Cortex of kidney (tissue), 1 donor: ENCODE measurements at places on chromosomes 1 and 21.

DNA sequence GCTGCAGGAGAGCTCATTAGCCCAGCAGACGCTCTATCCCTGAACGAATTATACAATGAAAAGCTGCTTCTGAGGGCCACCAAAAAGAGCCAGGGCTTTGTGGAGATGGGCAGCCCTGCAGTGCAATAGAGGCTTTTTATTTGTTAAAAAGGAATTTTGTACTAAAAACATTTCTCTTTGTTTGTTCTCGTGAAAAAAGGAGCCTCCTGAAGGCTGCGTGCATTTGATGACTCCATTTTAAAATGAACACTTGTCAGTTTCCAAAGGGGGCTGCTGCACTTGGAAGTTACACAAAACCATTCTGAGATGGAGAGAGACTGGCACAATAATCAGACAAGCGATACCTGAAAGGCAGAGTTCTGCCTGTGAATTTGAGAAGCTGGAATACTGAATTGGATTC lies 202.8 kb downstream of the NTNG1 start:
- no peak for DNase-seq

DNA sequence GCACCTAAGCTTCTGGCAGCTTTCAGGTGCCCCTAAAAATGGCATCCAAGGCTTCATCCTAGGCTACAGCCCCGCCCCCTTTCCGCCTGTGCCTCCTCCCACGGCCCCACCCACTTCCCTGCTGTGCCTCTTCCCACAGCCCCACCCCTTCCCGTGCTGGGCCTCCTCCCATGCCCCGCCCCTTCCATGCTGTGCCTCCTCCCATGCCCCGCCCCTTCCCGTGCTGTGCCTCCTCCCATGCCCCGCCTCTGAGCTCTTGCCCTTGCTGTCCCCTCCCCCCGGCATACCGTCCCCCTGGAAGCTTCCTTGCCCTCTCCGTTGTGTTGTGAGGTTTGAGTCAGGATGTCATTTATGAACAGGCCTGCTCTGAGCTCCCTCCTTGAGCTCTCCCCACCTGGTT lies 228.5 kb upstream of the AJAP1 start:
- no peak for DNase-seq

DNA sequence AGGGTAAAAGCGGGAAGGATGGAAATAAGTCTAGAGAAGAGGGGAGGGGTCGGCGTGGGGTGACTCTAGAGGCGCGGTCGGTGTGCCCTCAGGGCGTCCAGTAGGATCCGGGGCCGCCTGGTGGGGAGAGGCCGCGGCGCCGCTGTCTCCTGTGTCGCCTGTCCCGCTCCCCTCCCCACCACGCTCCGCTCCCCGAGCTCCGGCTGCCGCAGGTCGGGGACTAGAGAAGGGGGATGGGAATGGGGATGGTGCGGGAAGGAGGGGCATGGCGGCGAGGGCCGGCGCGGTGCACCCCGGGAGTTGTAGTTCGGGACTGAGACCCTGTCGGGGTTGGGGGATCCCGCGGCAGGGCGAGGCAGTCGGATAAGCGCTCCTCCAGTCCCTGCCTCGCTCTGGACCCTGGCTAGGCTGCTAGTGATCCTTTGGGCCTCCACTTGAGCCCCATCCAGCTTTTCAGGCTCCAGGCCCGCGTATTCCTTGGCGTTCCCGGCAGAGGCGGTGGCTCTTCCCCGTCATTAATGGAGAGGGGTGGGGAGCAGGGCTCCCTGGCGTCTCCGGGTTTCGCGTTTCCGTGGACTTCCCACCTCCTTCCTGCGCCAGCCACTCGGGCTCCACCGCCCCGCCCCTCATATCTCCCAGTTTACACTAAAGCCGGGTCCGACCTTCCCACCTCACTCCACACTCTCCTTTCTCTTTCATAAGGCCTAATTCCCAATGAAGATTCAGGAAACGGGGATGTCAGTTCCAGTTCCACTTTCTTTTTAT lies at the start of gene ENTREP3:
Gene ENTREP3 (minus strand): TSS at position 241 of the 765 bp plus-strand sequence. CDS start 606 bp downstream, outside the sequence.
- no peak for DNase-seq

GRCh38 chr1:21773585-21773984 lies 9.4 kb downstream of the USP48 start:
- DNase-seq = no peak

DNA sequence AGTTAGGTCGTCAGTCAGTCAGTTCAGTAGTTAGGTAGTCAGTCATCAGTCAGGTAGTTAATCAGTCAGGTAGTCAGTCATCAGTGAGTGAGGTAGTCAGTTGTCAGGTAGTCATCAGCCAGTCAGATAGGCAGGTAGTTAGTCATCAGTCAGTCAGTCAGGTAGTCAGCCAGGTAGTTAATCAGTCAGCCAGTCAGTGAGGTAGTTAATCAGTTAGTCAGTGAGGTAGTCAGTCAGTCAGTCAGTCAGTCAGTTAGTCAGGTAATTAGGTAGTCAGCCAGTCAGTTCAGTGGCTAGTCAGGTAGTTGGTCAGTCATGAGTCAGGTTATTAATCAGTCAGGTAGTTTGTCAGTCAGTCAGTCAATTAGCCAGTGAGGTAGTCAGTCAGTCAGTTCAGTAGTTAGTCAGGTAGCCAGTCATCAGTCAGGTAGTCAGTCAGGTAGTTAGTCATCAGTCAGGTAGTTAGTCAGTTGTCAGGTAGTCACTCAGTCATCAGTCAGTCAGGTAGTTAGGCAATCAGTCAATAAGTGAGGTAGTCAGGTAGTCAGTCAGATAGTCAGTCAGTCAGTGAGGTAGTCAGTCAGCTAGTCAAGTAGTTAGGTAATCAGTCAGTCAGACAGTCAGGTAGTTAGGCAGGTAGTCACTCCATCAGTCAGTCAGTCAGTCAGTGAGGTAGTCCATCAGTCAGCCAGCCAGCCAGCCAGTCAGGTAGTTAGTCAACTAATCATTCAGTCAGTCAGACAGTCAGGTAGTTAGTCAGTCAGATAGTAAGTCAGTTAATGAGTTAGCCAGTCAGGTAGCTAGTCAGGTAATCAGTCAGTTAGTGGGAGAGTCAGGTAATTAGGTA lies 16.2 kb downstream of the KRTAP10-1 start:
- no peak for DNase-seq

DNA sequence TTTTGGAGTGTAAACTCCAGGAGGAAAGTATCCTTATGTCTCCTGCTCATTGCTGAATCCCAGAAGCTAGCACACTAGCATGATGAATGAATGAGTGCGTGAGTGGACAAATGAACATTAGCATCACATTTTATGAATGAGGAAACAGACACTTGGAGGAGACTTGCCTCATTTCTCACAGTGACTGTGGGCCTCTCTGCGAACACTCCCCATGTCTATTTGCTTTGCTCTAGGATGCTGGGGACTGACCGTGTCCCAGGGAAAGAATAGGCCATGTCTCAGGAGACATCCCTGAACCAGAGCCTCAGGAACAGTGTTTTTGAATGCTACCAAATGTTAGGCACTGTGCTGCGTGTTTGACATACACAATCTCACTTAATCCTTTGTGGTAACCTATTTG lies 140.9 kb downstream of the OMA1 start:
- no peak for DNase-seq

- no peak for DNase-seq
Measured at GRCh38 chr1:186839041-186839400, 10.3 kb downstream of the PLA2G4A start.

- no peak for DNase-seq
Measured at GRCh38 chr1:210376836-210377372, 48.2 kb downstream of the HHAT start.

- DNase-seq = no peak
Measured at GRCh38 chr1:201648907-201649721, 110.2 kb downstream of the NAV1 start.

DNA sequence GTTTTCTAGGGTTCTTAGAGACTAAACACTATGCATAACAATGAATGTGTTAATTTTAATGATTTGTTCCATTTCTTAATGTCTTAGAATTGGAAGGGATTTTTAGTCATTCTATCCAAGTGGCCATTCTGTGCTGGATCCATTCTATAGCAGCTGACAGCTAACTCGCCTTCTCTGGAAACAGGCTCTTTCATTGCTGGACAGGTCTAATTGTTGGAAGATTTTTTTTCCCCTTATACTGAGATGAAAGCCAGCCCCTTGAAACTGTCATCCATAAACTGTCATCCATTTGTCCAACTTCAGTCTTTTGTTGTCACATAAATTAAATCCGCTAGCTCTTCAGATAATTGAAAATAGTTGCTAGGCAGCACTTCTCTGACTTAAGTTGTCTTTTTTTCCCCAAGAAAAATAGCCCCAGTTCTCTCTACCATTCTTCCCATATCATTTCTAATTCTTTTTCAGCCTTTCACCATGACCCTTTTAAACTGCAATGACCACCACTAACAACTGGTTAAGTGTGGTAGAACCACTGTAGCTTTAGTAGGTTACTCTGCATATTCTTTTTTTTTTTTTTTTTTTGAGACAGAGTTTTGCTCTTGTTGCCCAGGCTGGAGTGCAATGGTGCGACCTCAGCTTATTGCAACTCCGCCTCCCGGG lies 19.7 kb downstream of the AK4 start:
- no peak for DNase-seq

GRCh38 chr1:104765085-104765484 lies 1015.4 kb downstream of the AMY1C start:
- no peak for DNase-seq

GRCh38 chr1:7613106-7613850 lies 157.8 kb upstream of the VAMP3 start:
- no peak for DNase-seq

- no peak for DNase-seq
Measured at GRCh38 chr1:213297021-213297420, 246.0 kb downstream of the RPS6KC1 start.

GRCh38 chr1:207649210-207649753 lies 4.3 kb downstream of the CR1L start:
- no peak for DNase-seq

GRCh38 chr1:235855811-235856429 lies 10.8 kb downstream of the LYST start:
- no peak for DNase-seq

DNA sequence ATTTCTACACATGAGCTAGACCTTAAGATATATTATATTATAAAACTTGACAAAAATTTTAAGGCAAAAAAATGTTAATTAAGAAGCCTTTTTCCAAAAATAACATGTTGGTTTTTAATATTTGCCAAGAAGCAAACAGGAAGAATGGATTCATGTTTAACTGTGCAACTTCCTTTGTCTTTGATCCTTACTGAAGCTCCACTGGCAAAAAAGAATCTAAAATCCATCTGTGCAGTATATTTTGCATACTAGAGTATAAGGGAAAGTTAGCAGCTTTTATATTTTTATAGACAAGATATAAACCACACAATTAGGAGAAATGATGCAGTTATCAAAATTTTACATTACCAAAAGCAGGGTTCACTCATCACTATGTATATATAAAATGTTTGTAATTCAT lies 76.9 kb upstream of the RGS18 start:
- DNase-seq = no peak

DNA sequence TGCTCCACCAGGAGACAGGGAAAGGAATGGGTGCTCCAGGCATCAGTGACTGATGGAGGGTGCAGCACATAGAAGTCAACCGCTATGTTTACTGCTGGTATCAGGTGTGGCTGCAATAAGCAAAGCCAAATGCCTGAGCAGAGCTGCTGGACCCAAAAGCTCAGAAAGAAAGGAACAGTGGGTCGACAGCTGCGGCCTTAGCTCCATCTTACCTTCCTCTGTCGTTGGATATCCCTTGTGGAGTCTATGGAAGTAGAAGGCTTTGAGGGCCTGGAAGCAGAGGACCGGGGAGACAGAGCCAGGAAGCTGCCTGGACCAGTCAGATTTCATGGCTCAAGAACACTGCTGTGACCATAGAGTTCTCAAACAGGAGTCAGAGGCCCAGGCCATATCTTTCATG lies 45.3 kb downstream of the RIMS3 start:
- DNase-seq = no peak
